ENCODE measurements at places on chromosomes 7 and 10.

GRCh38 chr10:101575580-101576210 is 12.4 kb downstream of the POLL start:
- no peak for DNase-seq

- no peak for DNase-seq
Measured at GRCh38 chr10:1119501-1119900, 63.3 kb downstream of the WDR37 start.

DNA sequence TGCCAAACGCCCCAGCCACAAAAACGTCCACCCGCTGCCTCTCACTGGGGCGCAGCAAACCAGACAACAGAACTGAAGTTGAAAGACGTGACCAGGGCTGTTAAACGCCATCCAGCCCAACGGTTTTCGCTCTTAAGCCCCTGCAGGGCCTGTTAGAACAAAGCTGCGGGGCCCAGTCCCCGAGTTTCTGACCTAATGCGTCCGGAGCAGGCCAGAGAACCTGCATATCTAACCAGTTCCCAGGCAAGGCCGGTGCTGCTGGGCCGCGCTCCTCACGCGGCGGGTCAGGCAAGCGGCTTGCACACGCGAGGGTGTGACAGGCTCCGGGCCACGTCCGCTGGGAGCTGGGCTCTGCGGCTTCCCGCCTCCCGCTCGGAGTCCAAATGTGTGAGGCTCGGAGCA is 87.0 kb downstream of the PTPRN2 start:
- no peak for DNase-seq

GRCh38 chr10:96124230-96125141 is 5.6 kb upstream of the ZNF518A start:
- DNase-seq = no peak

- DNase-seq = no peak
Measured at GRCh38 chr10:125550362-125550761, 132.6 kb downstream of the TEX36 start.

GRCh38 chr7:37480041-37481031 is 31.7 kb upstream of the ELMO1 start:
- no peak for DNase-seq

Data from stimulated activated CD4-positive, alpha-beta T cell treated with anti-CD3 and anti-CD28 coated beads, TNF-alpha, amount 100 ng/mL, for 48 hours (primary cell).